ENCODE measurements at places on chromosomes 5 and 9.

DNA sequence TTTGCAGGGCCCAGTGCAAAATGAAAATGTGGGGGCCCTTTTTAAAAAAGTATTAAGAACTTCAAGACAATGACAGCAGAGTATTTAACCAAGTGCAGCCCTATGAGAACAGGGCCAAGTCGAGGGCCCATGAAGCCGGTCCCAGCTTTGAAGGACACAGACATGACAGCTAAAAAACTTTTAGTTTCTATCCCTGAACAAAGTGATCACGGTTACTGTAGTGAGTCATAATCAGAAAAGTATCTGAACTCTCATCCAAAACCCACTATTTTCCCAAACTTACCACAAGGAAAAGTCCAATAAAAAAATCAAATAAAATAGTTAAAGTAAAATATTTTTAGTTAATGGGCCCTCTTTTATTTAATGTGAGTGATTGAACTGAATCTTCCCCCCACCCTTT, 126.0 kb downstream of the MEF2C start:
- DNase-seq, result no peak

DNA sequence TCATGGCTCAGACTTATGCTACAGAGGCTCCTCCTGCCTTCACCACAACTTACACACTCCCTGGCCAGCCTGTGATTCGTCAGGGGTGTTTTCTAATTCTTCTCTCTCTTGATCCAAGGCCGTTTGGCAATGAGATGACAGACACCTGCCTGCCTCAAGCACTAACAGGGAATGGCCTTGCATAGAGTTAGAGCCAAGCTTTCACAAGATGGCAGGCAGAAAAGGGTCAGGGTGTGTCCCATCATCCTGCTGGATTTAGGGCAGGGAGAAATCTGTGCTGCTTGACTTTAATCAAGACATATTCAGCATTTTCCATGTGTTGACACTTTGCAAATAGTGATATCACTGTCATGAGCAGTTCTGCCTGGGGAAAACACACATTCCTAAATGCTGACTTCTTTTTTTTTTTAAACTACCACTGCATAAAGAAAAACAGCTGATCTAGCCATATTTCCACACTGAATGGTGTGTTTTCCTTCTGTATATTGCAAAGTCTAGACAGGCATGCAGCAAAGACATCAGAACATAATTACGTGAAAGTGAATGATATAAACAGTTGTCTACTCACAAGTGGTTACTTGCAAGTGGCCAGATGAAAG, 95.0 kb upstream of the SLC25A48 start:
- no peak for DNase-seq

- peak; percentile 97 for DNase-seq
Observed at GRCh38 chr5:177455661-177456590, 9.3 kb downstream of the PRR7 start.

DNA sequence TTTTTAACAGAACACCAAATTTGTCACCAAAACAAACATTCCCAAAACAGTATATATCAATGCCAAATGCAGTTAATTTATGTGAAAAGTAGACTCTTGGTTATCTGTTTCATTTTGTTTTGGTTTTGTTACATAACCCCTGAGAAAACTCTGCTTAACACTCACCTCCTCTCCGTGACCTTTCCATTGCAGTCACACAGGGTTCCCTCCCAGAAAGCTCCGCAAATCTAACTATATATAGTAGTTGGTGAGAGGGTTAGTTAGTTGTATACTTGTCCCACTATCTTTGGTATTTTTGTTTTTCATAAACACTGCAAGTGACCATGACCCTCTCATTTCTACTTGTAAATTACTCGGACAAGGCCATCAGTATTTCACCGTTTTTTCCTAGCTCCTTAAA, 25.5 kb downstream of the NFIB start:
- DNase-seq, result no peak

DNA sequence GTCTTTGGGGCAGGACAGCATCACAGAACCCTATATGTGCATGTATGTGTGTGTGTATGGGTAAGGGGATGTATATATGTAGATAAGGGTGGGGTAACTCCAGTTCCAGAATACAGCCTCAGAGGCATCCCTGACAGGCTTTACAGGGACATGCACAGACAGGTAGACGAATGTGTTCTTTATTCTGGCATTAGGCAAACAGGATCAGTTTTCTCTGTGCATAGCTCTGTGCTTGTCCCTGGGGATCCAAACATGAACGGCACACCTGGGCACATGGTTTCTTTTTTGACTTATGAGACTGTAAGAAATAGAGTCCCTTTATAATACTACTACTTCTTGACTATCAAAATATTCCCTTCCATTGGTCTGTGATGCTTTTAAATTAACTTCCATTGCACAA, 120.6 kb downstream of the TRIO start:
- no peak for DNase-seq

GRCh38 chr9:109387206-109387605, 66.3 kb upstream of the EPB41L4B start:
- no peak for DNase-seq

GRCh38 chr9:95937131-95937530, 61.6 kb downstream of the ERCC6L2 start:
- DNase-seq, result no peak

DNA sequence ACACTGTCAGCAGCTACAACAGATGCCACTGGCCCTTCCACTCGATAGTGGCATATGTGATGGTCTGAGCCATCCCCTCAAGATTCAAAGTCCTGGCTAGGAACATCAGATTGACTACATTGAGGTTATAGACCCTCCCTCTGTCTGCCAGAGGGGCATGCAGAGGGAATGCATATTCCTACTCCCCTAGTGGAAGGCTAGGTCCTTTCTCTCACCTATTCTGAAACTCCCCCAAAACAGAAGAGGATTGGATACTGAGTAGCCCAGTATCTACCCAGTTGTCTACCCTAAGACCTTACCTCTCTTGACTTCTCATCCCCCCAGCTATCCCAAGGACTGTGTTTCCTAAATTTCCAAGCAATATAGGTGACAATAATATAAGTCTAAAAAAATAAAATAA, 78.5 kb upstream of the PDE4D start:
- no peak for DNase-seq

DNA sequence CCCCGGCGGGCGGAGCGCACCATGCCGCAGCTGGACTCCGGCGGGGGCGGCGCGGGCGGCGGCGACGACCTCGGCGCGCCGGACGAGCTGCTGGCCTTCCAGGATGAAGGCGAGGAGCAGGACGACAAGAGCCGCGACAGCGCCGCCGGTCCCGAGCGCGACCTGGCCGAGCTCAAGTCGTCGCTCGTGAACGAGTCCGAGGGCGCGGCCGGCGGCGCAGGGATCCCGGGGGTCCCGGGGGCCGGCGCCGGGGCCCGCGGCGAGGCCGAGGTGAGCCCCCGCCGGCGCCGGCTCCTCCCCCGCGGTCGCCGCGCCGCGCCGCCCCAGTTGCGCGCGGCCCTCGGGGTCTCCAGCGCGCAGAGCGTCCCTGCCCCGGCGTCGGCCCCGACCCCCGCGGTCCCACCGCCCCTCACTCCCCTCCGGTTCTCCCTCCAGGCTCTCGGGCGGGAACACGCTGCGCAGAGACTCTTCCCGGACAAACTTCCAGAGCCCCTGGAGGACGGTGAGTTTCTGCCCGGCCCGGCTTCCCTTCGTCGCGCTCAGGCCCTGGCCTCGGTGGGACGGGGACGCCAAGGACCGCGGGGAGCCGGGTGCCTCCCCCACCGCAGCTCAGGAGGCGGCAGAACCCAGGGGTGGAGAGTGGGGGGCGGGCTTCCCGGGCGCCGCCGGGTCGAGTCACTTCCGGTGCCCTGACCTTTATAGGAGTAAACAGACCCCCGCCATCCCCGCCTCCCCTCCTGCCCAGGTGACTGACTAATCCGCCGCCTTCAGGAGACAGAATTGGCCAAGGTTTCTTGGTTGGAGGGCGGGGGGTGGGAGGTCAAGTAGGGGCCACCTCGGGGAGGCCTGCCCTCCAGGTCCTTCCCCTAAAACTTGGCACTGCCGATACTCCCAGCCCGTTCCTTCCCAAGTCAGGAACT, 665 bp downstream of the TCF7 start:
- DNase-seq, result peak; percentile 83

DNA sequence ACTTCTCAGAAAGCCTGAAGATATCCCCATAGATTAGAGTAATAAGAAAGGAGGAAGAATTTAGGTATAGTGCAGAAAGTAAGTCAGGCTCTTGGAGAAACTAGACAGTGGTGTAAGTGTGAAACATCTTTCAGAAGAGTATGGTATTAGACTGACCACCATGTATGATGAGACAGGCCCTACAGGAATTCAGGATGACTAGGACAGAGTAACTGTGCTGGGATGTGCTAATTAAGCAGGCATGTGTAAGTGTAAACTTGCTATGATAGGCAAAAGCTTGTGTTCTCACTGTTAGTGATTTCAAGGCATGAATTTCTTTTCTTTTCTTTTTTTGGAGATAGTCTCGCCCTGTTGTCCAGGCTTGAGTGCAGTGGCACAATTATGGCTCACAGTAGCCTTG, 70.8 kb downstream of the RAB24 start:
- DNase-seq, result no peak

DNA sequence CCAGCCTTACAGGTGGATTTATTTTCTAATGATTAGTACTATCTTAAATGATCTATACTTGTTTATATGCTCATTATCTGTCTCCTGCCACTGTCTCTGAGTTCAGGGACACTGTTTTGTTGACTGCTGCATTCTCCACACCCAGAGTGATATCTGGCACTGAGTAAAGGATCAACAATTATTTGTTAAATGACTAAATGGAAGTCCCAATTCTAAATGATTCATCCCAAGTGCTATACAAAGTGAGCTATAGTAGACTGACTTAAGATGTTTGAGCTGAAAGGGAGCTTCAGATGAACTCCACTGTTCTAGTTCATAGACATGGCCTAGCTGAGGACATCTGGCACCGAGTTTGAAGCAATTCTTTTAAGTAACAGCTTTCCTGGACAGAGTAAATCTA, 40.5 kb downstream of the ITGA2 start:
- DNase-seq, result no peak

DNA sequence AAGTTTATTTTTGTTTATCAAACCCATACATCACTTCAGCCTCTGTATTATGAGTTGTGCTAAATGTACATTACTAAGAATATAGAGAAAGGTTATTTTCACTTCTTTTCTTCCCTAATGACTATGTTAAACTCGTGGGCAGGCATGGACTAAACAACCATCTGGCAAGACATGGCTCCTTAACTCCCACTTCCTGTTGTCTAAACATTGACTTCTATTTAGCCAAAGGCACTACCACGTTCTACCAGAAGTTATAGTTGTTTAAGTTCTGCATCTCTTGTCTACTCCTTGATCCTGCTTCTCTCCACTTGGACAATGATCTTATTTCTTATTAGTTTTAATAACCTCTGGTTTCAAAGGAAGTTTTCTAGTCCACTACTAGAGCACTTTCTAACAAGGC, 136.1 kb downstream of the MACIR start:
- DNase-seq, result no peak

GRCh38 chr5:135238622-135239452, 160.2 kb downstream of the MACROH2A1 start:
- peak; percentile 18 for DNase-seq

DNA sequence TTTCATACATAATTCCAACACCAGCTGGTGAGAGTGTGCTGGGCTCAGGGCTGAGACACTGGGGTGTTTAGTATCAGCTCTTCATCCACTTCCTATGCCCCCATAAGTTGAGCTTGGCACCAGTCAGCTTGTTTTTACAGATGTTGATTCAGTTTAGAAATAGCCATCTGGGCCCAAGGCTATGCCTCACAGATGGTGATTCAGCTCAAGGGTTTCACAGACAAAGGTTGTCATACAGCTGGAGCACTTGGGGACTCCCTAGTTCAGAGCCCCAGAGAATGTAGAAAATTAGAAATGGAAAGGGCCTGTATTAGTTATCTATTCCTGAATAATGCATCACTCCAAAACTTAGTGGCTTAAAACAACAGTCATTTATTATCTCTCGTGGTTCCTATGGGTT, 10.3 kb upstream of the CRHBP start:
- no peak for DNase-seq

DNA sequence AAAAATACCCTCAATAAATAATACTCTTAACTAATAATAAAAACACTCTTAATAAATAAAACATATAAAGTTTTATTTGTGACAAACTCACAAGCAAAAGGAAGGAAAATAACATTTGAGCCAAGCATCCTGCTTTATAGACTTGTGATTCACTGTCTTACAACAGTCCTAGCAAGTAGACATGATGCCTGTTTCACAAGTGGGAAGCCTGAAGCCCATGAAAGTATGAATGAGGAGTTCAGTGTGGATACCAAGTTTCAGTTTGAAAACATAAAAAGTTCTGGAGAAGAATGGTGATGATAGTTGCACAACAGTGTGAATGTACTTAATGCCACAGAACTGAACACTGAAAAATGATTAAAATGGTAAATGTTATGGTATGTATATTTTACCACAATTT, 10.9 kb downstream of the HABP4 start:
- DNase-seq, result no peak

DNA sequence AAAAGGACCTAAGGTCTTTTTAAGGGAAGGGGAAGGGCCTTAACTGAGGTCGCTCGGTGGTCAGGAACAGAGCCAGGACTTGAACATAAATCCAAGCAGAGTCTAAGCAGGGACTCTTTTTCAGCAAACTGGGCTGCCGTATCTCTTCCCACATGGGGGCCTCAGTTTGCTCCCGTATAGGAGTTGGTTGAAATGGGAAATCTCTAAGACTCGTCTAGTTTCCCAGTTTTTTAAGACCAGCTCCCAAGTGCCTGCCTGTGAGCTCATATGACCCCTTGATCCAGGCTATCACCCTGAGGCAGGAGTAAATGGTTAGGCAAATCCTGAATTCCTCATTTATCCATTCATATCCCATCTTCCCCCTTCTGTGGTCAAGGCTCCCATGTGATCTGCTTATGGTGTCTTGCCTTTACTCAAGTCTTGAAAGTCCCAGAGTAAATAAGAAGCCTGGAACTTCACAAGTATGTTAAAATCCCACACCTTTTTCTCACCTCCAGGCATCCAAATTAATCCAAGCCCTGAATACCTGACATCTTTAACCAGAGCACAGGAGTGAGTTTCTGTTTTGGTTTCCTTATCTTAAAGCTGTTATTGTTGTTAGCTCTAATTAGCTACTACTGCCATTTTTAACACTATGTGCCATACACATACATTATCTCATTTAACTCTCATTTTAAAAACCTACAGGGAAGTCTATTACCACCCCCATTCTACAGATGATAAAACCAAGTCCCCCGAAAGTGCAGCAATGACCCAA, 3.0 kb downstream of the ARSI start:
- no peak for DNase-seq

DNA sequence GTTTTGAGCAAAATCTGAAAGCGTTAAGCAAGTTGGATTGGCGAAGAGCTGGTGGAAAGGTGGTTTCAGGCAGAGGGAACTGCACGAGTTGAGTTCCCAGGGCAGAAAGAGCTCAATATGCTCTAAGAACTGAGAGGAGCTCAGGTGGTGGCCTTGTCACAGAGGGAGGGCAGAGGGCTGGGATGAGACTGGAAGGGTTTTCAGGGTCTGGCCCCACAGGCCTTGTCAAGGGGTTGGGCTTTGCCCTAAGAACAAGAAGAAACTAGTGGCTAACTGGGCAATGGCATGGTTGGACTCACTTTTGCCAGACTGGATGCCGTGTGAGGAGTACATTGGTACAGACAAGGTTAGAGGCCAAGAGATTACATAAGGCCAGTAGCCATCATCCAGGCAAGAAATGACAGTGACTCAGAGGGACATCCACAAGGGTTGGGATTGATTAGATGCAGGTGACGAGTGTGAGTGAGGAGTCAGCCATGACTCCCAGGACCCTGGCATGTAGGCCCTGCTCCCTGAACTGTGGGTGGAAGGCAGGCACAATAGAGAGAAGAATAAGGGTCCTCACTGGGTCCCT, 75.1 kb upstream of the SMIM23 start:
- DNase-seq, result no peak
